ENCODE measurements at places on chromosomes 7 and 10. TPM values are rescaled to one million over a fixed set of nuclear protein-coding genes. Genes with fewer than 3 reads are reported as not detected.

SH2B2 gene
- total RNA-seq = 2.1 TPM

PNLIP gene
- not detected for total RNA-seq

ADIRF gene
- total RNA-seq = 24.4 TPM

BMS1 gene
- 16.1 TPM for total RNA-seq

CXCL12 gene
- 269 TPM for total RNA-seq

CALHM3 gene
- total RNA-seq = not detected

TEX36 gene
- 0.32 TPM for total RNA-seq

CPED1 gene
- 124 TPM for total RNA-seq

PI4K2A gene
- total RNA-seq = 29.7 TPM

TCERG1L gene
- total RNA-seq = not detected

TAS2R4 gene
- 0.61 TPM for total RNA-seq

DMTF1 gene
- 98.2 TPM for total RNA-seq

AKR1D1 gene
- total RNA-seq = not detected

ANXA8L1 gene
- not detected for total RNA-seq

CHST15 gene
- 35.5 TPM for total RNA-seq

SHTN1 gene
- total RNA-seq = 4.4 TPM

COL26A1 gene
- total RNA-seq = not detected

NPTX2 gene
- 9.6 TPM for total RNA-seq

AKR1C1 gene
- total RNA-seq = 75.3 TPM

ABCB4 gene
- total RNA-seq = 23.5 TPM

PIK3AP1 gene
- not detected for total RNA-seq

PPP1R17 gene
- total RNA-seq = not detected

SFTPD gene
- total RNA-seq = not detected

MYL7 gene
- total RNA-seq = not detected

ZNF727 gene
- 0.24 TPM for total RNA-seq

CALML5 gene
- total RNA-seq = not detected

ZNF853 gene
- 0.32 TPM for total RNA-seq

FBXL13 gene
- total RNA-seq = 0.73 TPM

KLF6 gene
- 70.4 TPM for total RNA-seq

LMTK2 gene
- 11.2 TPM for total RNA-seq

PHKG1 gene
- total RNA-seq = 3.8 TPM

TMEM178B gene
- total RNA-seq = under 0.01 TPM

SLC26A4 gene
- 0.24 TPM for total RNA-seq

CPEB3 gene
- 0.81 TPM for total RNA-seq

FOXK1 gene
- total RNA-seq = 31.9 TPM

PTF1A gene
- total RNA-seq = not detected

EPO gene
- total RNA-seq = not detected

HSPA12A gene
- total RNA-seq = 11.8 TPM

KCNH2 gene
- total RNA-seq = not detected

HK1 gene
- total RNA-seq = 141 TPM

UBE3C gene
- 133 TPM for total RNA-seq

SPDYE5 gene
- total RNA-seq = 0.12 TPM

MGMT gene
- 19.9 TPM for total RNA-seq

HOXA10 gene
- total RNA-seq = not detected

ETV1 gene
- total RNA-seq = 12.8 TPM

ACSM6 gene
- total RNA-seq = not detected

SPDYE16 gene
- total RNA-seq = not detected

CCDC3 gene
- total RNA-seq = 0.36 TPM

SMKR1 gene
- 0.12 TPM for total RNA-seq

AGAP9 gene
- total RNA-seq = 2.3 TPM

FAM131B gene
- total RNA-seq = 1.3 TPM

HEPACAM2 gene
- not detected for total RNA-seq

MYO3A gene
- not detected for total RNA-seq

VPS37D gene
- total RNA-seq = 3.6 TPM

MET gene
- total RNA-seq = 33.5 TPM

KCND2 gene
- total RNA-seq = 0.65 TPM
